ENCODE measurements at places on chromosomes 3 and 15.

GRCh38 chr3:13142552-13143380 is 69.5 kb upstream of the IQSEC1 start:
- no peak for DNase-seq

GRCh38 chr15:89129123-89129815 is 41.0 kb downstream of the ABHD2 start:
- no peak for DNase-seq

DNA sequence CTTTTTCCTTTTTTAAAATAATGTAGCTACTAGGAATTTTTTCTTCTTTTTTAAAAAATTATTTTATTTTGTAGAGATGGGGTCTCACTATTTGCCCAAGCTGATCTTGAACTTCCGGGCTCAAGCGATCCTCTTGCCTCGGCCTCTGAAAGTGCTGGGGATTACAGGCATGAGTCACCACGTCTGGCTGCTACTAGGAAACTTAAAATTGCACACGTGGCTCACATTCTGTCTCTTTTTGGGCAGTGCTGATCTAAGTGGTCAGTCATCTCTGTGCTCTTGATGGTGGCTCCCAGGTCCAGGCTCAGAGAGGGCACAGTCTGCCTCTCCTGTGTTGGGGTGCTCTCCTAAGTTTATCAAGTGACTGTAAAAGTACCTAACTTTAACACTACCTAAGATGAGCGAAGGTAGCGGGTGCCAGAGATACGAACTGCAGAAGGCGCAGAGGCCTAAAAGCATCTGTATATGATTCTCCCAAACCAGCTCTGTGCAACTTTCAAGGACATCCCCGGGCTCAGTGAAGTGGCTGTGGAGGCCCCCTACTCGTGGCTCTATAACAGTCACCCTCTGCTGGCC is 52.9 kb upstream of the SEC13 start:
- DNase-seq: no peak

GRCh38 chr15:85072917-85073316 is 91.3 kb downstream of the PDE8A start:
- DNase-seq: no peak

- no peak for DNase-seq
These were observed 111.5 kb downstream of the NTRK3 start for GRCh38 chr15:88144921-88145653.

- no peak for DNase-seq
These were observed 358.1 kb downstream of the MECOM start for GRCh38 chr3:169305460-169305859.

DNA sequence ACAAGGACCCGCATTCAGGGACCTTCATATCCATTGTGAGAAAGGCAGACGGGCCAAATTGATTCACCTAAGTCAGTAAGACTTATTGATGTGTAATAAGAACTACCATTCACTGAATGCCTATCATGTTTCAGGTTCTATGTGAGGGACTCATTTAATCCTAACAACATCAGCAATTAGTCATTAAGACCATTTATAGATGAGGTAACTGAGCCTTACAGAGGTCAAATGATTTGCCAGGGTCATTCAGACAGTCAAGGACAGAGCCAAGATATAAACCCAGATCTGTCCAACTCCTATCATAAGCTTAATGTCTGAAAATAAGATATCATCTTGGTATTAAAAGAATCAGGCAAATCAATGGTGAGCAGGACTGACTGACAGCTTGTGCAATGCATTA is 453.8 kb downstream of the MAGI1 start:
- DNase-seq: no peak

DNA sequence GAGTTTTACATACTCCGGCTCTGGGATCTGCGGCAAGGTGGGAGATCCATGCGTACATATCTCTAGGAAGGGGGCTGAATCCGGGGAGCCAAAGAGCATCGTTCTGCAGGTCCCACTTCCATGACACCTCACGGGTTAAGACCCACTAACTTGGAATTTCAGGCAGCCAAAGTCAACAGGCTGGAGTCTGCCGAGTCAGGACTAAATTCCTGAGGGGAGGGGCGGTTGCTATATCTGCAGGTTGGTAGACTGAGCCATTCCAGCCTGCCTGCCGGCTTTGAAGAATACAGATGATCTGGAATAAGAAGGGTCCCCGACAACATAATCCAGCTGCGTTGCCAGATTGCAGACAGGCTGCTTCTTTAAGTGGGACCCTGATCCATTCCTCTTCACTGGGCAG is 65.4 kb upstream of the PEX5L start:
- no peak for DNase-seq

DNA sequence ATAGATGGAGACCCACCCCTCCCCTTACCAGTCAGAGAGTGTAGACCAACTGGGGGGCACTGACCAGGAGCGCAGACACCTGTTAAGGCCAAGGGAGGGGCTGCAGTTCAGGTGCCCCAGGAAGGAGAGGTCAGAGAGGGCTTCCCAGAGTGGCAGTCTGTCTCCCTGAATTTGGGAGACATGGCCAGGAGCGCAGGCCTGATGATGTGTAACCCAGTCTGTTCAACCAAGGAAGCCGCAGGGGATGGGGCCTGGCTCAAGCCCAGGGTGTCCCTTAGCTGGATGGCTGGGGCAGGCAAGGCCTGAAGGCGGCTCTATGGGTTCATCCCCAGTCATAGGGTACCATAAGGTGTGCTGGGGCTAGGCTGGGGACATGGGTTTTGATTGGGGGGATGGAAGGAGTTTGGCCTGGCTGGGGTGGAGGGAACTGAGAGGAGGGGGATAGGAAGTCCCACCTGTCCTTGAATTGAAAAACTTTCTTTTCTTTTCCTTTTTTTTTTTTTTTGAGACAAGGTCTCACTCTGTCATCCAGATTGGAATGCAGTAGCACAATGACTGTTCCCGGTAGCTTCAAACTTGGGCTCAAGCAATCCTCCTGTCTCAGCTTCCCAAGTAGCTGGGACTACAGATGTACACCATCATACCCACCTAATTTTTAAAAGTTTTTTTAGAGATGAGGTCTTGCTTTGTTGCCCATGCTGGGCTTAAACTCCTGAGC is 75.7 kb downstream of the SMAD6 start:
- no peak for DNase-seq

- no peak for DNase-seq
These were observed 422 bp downstream of the LSAMP start for GRCh38 chr3:116444819-116445310.

GRCh38 chr3:28067014-28067413 is 174.4 kb upstream of the CMC1 start:
- no peak for DNase-seq

DNA sequence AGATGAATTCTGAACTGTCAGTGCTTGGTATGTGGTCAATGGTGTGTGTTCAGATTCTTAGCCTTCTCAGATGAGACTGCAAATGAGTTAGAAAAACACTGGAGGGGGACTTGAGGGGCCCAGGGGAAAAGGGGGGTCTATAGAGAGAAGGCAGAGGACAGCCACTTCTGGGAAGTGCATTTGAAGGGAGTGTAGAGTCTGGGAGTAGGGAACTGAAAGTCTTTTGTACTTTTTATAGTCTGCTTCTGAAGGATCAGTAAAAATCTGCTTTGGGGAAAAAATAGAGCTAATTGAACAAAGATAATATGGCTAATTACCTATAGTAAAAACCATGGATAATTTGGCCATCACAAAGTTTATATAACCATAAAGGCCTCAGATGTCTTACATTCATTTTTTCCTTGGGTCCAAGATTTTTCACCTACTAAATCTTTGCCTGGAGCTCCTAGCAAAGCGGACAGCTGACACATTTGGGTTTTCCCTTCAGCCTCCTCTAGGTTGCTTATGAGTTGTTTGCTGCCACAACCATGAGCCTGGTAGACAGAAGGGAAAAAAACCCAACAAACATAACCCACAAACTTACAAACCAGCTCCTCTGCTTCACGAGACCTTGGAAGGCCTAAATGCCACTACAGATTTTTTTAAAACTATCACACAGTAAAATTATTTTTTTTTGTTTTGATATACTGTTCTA is 48.8 kb downstream of the CD86 start:
- no peak for DNase-seq

DNA sequence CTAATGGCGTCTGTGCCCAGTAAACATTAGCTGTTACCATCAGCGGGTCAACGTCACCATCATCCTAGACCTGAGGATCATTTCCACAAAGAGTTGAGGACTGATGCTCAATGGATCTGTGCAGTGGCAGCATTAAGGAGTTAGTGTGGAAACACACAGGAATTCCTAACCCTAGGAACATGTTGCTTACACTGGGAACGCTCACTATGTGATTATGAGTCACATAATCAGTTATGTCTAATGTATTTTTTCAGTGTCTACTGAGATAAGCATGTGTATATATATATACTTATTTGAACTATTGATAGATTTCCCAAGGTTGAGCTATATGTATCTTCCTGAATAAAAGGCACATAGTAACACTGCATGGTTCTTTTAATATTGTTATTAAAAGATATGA is 19.0 kb downstream of the ARNT2 start:
- DNase-seq: no peak

DNA sequence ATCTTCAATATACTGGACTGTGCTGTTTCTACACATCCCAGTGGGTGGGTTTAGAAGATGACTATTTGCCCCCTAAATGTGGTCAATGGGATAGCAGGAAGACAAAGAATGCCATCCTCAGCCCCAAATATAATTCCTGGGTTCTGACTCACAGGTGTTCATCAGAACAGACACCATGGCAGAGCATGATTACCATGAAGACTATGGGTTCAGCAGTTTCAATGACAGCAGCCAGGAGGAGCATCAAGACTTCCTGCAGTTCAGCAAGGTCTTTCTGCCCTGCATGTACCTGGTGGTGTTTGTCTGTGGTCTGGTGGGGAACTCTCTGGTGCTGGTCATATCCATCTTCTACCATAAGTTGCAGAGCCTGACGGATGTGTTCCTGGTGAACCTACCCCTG is 3.0 kb downstream of the CXCR6 start:
- no peak for DNase-seq

GRCh38 chr3:9098716-9099675 is 135.7 kb upstream of the RAD18 start:
- no peak for DNase-seq

DNA sequence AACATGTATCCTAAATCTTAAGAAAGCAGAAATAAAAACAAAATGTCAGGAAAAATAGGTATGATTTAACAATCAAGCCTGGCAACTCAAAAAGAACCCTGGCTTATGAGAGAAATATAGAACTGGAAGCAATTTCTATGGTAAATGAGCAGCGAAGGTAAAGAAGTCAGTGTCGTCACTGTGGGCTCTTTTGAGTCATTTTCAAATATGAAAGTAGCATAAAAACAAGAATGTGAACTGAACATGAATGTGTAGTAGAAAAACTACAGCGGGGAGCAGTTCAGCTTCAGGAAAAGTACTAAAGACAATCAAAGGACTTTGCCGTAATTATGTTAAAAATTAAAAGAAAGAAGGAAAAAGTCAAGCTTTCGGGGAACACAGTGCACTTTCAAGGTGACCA is 17.5 kb downstream of the LSG1 start:
- no peak for DNase-seq

DNA sequence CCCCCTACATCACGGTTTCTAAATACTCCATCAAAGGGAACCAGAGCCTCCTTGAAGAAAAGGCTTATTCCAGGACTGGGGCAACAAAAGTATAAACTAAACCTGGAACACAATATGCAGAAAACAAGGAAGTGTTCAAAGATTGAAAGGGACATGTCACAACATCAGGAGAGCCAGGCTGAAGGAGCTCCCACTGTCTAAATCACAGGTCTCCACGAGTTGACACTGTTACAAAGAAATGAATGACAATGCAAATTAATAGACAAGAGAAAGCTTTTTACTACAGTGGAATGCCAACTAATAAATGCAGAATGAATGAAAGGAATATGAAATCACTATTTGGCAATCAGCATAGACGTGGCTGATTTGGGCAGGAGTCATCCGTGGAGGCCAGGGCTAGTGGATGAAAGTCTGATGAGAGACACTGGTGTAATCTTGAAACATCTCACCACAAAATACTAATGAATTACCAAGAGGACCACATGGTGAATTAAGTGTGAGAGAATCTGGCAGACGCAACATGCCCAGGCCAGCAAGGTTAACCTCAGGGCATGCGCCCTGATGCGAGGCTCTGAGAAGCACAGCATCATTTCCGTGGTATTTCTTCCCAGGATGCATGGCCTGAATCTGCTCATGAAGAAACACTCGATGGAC is 123.8 kb upstream of the TJP1 start:
- DNase-seq: no peak

DNA sequence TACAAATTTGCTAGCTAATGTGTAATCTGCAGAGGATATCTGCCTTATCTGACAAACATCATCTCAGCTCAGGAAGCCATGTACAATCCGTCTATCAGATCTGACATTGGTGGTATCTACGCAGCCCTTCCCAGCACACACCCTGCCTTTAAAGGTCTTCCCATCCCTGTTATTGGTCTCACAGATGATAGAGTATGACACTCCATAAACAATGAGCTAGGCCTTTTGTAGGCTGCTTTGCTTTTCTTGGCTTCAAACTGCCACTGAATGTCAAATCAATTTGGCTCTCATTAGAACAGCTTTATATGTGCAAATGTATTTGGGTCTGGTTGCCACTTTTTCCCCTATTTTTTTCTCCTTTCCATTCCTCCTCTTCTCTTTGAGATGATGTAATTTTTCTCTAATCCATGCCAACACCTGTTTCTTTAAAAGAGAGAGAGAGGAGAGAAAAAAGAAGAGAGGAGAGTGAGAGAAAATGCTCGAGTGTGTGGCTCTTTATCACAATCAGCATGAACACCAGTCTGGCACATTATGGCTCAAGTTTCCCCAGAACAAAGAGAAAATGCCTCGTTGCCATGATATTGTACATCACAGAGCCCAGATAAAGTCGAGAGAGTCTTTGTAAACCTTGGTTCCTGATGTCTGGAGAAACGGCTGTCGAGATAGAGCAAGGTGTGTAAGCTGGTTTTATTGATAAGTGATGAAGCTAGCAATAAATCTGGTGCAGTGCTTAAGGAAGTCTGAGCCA is 80.8 kb upstream of the DPH6 start:
- DNase-seq: no peak

DNA sequence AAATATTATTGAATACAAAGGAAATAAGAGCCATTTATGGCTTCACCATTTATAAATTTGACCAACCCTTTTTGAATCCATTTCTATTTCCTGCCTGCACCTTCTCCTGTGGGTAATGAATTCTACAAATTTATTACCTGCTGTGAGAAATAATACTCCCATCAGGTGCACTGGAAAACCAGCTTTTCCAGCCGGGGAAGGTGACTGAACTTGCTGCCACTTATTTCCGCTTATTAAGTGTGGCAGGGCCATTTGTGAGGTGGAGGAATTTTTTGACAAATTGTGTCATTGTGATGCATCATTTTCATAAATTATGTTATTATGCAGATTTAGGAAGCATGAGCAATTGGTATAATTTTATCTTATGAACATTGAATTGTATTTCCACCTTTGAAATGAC is 151.1 kb downstream of the SQOR start:
- DNase-seq: no peak

DNA sequence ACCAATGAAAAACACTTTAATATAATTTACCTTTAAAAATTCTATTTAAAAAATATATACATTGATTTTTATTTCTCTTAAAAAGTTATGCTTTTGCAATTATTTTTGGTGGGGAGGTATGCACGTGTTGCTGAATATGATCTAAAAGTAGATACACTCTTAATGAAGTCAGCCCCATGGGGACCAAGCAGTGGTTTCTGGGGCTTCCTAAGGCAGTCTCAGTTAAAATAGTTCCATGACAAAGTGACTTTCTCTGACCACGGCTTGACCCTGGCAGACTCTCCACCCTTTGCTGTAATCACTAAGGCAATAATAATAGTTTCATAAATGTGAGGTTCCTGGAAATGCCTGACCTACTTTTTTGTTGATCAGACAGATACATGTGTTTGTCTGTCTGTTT is 50.4 kb downstream of the CCR4 start:
- DNase-seq: no peak

GRCh38 chr15:69132977-69133861 is 27.2 kb upstream of the GLCE start:
- no peak for DNase-seq

GRCh38 chr3:110918963-110919362 is 152.7 kb upstream of the NECTIN3 start:
- no peak for DNase-seq
